ENCODE measurements at places on chromosomes 11 and 22.

- DNase-seq, result no peak
Observed at GRCh38 chr22:27557286-27558008, 244.1 kb downstream of the MN1 start.

DNA sequence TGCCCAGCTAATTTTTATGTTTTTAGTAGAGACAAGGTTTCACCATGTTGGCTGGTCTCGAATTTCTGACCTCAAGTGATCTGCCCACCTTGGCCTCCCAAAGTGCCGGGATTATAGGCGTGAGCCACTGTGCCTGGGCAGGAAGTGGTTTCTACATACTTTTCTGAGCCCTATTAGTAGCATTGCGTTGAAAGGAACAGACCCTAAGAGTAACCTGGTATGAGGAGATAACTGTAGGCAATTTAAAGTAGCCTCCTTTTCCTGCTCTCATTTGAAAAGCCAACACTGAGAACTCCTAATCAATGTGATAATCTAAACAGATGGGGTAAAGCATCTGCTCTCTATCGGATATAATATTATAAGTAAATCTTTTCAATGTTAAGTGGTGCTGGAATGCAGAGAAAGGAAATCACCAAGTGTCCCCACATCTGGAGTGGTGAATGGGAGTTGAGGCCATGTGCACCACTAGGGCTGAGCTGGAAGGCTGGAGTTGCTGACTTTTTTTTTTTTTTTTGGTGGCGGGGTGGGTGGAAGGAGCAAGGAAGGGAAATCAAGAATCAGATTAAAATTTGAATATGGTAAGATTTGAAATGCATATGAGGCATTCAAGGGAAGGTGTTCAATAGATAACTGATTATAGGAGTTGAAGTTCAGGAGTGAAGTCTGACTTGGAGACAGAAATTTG lies 20.7 kb downstream of the PDHX start:
- DNase-seq, result no peak

DNA sequence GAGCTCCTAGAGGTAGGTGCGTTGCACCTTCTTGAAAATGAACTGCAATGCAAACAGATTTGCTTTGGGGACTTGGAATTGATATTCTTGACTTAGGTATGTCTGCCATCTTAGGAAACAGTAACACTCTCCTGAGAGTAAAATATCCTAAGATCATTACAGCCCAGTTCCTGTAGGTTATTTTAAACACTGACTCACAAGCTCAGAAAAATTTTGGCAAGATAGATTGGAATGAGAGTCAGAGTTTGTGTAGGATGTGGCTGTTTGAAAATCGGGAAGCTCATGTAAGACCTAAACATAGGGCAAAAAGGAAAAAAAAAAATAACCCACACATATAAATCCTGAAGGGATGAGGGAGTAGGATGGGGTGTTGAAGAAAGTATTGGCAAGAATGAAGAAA lies 377.0 kb upstream of the LRRC4C start:
- no peak for DNase-seq

GRCh38 chr11:61922539-61922938 lies 5.2 kb upstream of the RAB3IL1 start:
- DNase-seq, result no peak

DNA sequence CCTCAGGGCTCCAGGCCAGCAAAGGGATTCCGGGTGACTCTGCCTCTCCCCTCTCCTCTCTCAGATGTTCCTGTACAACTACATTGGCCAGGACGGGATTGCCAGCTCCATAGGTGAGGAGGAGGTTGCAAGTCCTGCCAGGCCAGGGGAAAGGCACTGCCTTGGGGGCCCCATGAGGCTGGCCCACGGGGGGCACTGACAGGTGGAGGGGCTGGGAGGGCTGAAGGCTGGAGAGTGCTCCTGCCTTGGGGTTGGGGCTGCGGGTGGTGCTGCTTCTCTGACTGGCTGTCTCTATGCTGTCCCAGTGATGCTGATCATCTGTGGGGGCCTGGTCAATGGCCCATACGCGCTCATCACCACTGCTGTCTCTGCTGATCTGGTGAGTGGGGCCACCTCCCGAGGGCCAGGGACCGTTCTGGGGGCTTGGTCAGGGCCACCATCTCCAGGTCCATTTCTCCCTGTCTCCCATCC lies 21.7 kb downstream of the SLC37A2 start:
- DNase-seq, result no peak

DNA sequence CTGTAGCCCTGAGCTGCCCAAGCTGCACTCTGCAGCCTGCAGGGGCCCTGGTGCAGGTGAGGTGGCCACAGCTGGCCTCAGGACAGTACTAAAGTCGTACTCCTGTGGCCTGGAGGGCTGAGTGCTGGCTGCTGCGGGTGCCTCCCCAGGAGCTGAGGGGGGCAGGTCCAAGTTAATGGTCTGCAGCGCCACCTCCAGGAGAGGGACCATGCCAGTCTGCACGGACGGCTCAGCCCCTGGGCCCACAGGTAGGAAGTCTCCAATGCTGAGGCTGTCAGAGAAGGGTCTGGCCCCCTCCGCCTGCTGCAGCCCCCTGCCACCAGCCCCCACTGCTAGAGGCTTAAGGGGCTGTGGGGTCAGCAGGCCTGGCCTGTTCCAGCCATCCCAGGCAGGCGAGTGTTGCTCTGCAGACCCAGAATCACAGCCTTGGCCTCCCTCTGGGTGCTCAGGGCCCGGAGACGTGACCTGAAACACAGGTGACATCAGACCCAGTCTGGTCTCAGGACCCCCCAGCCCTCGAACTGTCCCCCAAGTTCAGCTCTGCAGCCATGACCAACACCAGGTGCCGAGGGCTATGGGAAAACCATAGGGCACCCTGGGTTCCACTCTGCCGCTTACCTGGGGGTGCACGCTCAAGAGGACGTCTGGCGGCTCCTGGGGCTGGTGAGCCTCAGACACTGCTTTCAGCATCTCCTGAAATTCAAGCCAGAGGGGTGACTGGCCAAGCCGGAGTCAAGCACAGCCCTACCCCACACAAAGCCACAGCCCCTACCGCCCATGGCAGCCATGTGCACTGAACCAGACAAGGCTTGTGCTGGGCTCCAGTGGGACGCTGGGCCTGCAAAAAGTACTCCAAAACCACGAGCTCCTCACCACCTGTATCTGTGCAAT lies 20.8 kb downstream of the SELENOO start:
- DNase-seq, result no peak

GRCh38 chr11:15591112-15591537 lies 476.4 kb downstream of the INSC start:
- DNase-seq, result no peak

GRCh38 chr11:79578116-79578515 lies 137.3 kb upstream of the TENM4 start:
- DNase-seq, result no peak

- no peak for DNase-seq
Observed at GRCh38 chr22:21043860-21044535, 1.7 kb upstream of the LRRC74B start.

DNA sequence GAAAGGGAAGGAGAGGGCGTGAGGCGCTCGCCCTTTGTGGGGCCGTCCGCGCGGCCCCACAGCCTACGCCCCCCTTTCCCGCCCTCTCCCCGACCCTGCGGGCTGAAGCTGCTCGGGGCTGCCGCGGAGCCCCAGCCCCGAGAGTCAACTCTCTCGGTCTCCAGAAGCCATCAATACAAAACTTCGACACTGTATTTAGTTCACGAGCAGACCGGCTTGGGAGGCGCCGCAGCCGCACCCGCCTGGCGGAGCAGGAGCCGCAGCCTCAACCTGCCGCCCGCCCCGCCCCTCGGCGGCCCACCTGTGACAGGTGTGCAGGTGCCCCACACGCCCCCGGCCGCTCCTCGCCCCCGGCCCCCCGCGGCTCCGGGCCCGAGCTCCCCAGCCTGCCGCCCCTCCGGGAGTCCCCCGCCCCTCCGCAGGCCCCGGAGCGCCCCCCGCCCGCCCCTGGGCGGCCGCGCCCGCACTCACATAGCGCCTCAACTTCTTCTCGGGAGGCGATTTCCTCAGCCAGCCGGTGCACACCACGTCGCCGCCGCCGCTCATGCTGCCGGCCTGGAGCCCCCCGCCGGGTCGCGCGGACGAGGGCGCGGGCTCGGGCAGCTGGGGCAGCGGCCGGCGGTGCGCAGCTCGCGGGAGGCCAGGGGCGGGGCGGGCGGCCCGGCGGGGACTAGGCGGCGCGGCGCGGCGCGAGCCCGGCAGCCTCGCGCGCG lies at the start of gene GAB2:
Gene GAB2 (minus strand): TSS at position 646 of the 713 bp plus-strand sequence. CDS start 100 bp downstream, at position 546.
- DNase-seq, result no peak

GRCh38 chr11:111918390-111919256 lies at the start of gene C11orf52:
C11orf52 (plus strand) TSS chr11:111918913; CDS start chr11:111918973, 60 bp downstream.
- DNase-seq, result no peak

- DNase-seq, result no peak
Observed at GRCh38 chr11:86699040-86699791, 26.8 kb upstream of the ME3 start.

Measured in stimulated activated CD4-positive, alpha-beta T cell treated with anti-CD3 and anti-CD28 coated beads, Interleukin-15, amount 100 ng/mL, for 48 hours (primary cell).